ENCODE measurements at places on chromosomes 1 and 21. TPM values are rescaled to one million over a fixed set of nuclear protein-coding genes. Genes with fewer than 3 reads are reported as not detected.
A peak's percentile ranks its signal among the peaks of the same experiment; 100 is the strongest.

GRCh38 chr1:157113631-157114030, 14.0 kb upstream of the ETV3L start:
- DNase-seq = no peak

GRCh38 chr1:203504400-203505250, 10.7 kb downstream of the OPTC start:
- DNase-seq = peak; percentile 78

DNA sequence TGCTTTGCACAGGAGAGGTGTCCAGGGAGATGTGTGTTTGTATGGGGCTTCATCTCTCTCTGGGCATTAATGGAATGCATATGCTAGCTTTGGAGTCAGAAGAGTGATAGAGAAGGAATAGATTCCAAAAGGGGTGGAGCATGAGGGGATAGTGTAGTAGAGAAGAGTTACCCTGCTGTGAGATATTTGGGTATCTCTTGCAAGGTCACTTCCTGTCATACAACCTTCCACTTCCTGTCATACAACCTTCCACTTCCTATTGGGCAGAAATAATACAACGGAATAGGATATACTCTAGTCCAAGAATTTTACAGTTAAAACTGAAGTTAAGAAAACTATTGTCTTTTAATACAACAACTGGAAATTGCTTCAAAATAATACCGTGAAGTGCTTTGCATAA, 351.8 kb upstream of the FMN2 start:
- DNase-seq = no peak

DNA sequence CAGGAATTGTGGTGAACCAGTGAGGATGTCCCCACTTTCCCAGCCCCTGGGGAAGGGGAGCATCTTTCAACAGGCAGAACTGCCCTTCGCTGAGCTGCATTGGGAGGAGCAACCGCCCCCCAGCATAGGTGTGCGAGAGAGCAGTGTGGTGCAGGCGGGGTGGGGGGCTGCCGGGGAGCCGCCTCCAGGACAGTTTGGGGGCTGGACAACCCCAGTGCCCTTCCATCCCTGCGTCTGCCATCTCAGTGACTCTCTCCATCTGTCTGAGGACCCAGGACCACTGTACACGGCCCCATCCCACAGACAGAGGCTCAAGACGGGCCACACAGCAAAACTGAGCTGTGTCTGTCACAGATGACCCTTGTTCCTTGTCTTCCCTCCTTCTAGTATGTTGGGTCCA, 14.2 kb downstream of the PODN start:
- no peak for DNase-seq

DNA sequence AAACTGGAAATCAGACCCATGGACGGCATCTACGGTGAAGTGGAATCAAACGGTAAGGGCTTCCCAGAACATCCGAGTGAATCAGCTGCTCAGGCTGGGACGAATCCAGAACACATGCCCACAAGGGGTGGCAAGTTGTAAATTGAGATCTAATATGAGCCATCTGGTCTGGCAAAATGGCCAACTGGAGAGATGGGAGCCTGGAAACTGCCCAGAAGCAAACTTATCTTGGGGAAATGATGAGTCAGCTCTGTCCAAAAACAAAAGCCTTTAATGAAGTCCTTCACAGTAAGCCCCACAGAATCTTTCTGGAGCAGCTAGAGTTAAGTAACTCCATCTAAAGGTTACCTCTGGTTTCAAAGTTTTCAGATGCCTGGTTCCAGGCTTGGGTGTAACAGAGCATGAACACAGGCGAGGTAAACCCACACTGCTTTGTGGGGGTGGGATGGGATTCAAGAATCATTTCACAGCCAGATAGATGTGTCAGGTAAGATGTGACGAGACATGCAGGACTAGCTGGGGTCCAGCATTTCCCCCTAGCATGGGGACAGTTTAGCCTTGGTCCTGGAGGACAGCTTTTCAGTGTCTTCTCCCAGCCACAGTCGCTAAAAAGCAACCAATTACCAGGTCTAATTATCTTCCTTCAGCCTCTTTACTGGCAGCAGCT, 10.5 kb upstream of the SRP9 start:
- no peak for DNase-seq

DNA sequence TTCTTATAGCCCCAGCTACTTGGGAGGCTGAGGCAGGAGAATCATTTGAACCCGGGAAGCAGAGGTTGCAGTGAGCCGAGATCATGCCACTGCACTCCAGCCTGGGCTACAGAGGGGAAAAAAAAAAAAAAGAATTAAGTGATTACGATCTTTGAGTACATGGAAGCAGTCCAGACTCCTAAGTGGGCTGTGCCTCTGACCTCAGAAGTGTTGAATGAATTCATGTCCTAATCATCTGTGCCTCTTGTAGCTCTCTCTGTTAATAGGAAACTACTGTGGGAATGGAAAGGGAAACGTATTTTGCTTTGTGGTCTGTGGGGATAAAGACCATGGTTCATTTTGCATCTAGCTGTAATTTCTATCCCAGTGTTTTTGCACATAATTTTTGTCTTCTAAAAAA, 8.4 kb upstream of the IVNS1ABP start:
- DNase-seq = no peak

GRCh38 chr1:240254778-240255291, 163.2 kb downstream of the FMN2 start:
- no peak for DNase-seq

DNA sequence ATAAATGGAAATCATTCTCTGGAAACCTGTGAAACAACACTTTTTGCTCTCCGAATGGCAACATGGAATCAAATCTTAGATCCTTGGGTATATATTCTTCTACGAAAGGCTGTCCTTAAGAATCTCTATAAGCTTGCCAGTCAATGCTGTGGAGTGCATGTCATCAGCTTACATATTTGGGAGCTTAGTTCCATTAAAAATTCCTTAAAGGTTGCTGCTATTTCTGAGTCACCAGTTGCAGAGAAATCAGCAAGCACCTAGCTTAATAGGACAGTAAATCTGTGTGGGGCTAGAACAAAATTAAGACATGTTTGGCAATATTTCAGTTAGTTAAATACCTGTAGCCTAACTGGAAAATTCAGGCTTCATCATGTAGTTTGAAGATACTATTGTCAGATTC, 45.7 kb downstream of the PTGFR start:
- DNase-seq = no peak

DNA sequence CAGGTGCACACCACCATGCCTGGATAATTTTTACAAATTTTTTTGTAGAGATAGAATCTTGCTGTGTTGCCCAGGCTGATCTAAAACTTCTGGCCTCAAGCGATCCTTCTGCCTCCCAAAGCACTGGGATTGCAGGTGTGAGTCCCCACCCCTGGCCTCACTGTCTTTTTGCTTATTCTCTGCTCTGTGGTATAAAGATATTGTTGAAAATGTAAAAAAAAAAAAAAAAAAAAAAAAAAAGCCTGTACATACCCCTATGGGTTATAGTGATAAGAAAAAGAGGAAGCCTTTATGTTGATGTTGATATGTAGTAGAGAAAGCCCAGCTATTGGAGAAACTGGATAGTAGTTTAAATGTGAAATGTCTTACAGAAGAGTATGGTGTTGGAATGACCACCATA, 125.8 kb downstream of the XPR1 start:
- no peak for DNase-seq

DNA sequence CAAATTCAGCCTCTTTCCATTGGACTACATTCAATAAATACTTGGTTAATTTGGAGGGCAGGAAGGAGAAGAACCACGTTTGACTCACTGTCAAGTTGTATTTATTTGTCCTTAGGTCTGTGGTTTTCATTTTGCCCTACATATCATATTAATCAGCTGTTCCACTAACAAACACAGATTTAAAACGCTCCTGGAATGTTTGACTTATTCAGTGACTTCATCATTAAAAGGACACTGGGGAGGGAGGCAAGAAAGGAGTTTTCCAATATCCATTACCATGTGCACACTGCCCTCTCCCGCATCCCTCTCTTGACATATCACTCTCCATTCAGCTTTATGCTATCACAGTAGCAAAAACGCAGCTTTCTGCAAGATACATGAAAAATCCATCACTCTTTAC, 98.2 kb upstream of the C1orf87 start:
- no peak for DNase-seq

- no peak for DNase-seq
Measured at GRCh38 chr1:245317217-245317616, 162.4 kb downstream of the KIF26B start.

DNA sequence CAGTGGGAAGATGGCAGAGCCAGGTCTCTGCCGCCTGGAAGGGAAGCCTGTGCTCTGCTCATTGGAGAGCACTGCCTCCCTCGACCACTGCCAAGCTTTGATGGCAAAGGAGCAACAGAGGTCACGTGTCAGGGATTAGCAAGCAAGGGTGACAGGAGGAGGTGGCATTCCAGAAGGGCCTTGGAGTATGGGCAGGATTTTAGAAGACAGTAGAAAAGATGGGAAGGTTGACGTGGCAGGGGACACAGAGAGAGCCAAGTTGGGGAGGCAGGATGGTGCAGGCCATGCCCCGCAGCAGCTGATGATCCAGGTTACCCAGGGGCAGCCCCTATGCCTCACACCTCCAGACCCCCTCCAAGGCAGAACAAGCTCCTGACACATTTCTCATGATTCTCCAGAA, 21.9 kb upstream of the LBR start:
- DNase-seq = no peak

- DNase-seq = no peak
Measured at GRCh38 chr1:215269955-215270354, 187.4 kb downstream of the KCNK2 start.

- no peak for DNase-seq
Measured at GRCh38 chr1:48540587-48540986, 68.6 kb upstream of the SPATA6 start.

GRCh38 chr1:3914331-3914851, 14.3 kb upstream of the C1orf174 start:
- DNase-seq = no peak

- no peak for DNase-seq
Measured at GRCh38 chr1:97372531-97372930, 548.3 kb downstream of the DPYD start.

- no peak for DNase-seq
Measured at GRCh38 chr1:92446546-92446945, 40.2 kb downstream of the GFI1 start.

GRCh38 chr1:110069404-110070281, 829 bp downstream of the ALX3 start:
- DNase-seq = no peak

- DNase-seq = no peak
Measured at GRCh38 chr1:156677616-156678596, 699 bp upstream of the NES start.

DNA sequence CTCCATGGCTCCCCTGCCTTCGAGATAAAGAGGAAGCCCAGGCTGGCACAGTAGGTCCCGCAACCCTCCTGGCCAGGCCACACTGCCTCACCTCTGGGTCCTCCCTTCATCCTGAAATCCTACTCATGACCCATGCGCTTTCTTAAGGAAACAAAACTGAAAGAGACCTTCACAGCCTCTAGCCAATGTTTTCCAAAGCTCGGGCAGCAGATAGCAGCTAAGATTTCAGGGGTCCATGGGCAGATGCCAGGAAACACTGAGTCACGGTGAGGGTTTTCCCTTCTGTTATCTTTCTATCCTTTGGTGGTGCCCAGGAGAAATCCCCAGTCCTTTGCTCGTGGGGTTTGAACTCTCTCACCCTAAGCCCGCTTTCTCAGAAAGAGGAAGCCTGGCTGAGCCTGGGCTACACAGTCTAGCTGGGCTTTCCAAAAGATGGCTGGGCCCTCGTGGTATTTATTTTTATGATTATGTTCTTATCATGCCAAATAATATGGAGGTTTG, 26.6 kb downstream of the TTC39A start:
- no peak for DNase-seq

GRCh38 chr1:203299169-203299568, 6.2 kb upstream of the BTG2 start:
- DNase-seq = no peak

GRCh38 chr21:41766883-41767605, at the start of gene RIPK4:
Gene RIPK4, minus strand, starts transcription at chr21:41767052. Its CDS starts 11 bp downstream, at chr21:41767041.
- peak; percentile 58 for DNase-seq

DNA sequence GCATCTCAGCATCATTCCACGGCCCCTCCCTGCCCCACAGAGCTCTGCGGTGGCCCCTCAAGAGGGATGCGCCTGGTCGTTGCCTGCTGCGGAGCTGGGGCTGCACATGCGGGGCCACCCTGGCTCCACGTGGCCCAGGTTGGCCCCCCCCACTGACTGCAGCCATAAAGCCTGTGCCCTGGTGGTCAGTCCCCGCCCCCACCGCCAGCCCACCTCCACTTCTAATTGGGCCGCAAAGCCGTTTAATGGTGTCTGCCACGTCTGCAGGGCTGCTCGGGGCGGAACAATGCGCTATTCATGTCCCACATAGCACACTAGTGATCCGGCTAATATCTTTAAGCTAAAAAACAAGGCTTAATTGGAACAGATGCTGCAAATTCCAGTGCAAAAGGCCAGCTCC, 33.5 kb upstream of the ACTRT2 start:
- no peak for DNase-seq

FMO3 gene
- total RNA-seq = not detected

CRYBG2 gene
- total RNA-seq = 0.45 TPM

PLCH2 gene
- total RNA-seq = 1.3 TPM

UTS2 gene
- not detected for total RNA-seq

ELOVL1 gene
- 99.8 TPM for total RNA-seq

AMPD2 gene
- 165 TPM for total RNA-seq

PDE9A gene
- 2.5 TPM for total RNA-seq

DMRTA2 gene
- total RNA-seq = not detected

PRAMEF10 gene
- total RNA-seq = not detected

PTPRC gene
- 181 TPM for total RNA-seq
